ENCODE measurements at places on chromosomes 3 and 15.

DNA sequence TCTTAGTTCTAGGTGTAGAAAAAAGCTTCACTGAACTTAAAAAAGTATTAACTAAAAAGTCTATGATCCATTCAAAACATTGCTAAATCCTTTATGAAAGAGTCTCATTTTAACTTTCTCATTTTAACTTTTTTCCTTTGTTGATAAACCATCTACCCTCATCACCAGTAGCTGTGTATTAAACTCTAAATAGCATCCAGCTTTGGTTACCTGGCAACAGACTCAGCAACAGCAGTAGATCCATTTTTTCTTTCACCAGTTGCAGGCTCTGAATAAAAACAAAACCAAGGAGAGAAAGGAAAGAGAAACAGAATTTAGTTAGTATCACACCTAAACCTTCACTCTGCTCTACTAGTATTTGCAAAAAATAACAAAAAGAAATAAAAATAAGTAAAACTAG, 51.6 kb downstream of the TP53BP1 start:
- DNase-seq, result no peak

- no peak for DNase-seq
These were observed 26.0 kb downstream of the KLHL25 start for GRCh38 chr15:85768595-85769168.

DNA sequence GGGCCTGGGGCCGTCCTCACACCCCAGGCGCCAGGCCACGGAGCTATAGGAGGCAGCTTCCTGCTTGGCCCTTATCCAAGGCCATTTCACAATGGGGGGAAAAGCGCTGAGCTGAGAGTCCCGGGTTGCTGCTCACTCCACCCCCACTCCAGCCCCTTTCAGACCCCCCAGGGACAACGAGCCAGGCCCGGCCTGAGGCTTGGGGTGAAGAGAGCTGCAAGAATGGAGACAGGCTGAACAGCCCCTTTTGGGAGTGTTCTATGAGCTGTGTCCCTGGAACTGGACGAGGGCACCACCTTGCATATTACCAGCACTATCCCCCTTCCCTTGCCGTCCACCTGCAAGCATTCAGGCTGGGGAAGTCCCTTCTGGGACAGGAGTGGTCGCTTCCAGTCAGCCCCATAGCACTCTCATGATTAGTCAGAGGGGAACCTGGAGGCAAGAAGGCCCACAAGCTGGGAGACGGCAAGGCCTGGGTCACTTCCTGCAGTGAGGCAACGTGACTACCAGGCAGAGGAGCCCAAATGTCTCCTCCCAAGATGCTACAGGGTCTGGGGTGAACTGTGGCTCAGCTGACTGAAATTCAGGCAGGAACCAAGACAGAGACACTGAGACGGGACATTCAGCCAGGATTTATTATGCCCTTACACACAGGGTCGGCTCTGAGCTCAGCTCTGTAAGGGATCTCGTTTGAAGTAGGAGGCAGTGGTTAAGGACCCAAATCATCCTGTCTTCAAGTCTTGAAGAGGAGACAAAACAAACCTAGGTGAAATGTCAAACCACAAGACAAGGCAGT, 8.6 kb upstream of the SRP14 start:
- no peak for DNase-seq

GRCh38 chr3:134381076-134381475, 6.8 kb upstream of the AMOTL2 start:
- no peak for DNase-seq

GRCh38 chr3:37509069-37509468, 334.7 kb upstream of the LRRFIP2 start:
- no peak for DNase-seq

DNA sequence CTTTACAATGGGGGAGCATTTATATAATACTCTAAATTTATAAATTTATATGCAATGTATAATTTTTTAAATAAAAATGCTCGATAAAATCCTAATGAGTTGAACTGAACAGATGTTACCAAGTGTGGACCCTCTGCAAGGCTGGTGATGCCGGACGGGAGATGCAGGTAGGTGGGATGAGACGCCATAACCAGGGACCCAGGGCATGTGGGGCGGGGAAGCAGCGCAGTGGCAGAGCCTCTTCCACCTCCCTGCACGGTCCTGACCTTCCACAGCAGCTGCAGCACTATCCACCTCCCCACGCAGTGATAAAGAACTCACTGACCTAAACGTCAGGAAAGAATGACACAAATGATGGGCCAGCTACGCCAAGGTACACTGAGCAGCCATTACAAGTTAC, 12.8 kb downstream of the PCSK6 start:
- DNase-seq, result no peak

- no peak for DNase-seq
These were observed 213.0 kb downstream of the PDCD6IP start for GRCh38 chr3:34011171-34012101.

DNA sequence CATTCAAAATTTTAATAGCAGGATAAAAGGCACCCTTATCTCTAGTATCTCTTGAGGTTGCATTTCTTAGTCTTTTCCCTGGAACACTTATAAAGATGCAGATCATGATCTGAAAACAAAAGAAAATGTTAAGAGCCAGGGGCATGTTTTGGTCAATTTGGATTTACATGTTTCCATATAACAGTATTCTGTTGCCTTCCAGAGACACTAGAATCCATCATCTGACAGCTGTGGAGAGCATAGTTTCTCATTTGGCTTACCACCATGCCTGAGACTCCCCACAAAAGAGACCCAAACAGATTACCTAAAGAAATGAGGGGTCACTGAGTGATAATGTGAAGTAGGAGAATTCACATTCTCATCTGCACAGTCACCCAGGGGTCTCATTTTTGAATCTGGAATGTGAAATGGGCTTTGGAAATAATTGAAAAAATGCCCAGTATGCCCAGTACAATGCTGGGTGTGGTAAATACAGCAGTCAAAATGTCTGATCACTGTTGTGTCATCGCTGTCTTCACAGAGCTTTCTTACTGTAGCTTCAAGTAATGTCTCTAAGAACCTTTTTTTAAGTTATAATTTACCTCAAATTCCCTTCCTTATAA, 79.9 kb upstream of the ZBTB20 start:
- no peak for DNase-seq

DNA sequence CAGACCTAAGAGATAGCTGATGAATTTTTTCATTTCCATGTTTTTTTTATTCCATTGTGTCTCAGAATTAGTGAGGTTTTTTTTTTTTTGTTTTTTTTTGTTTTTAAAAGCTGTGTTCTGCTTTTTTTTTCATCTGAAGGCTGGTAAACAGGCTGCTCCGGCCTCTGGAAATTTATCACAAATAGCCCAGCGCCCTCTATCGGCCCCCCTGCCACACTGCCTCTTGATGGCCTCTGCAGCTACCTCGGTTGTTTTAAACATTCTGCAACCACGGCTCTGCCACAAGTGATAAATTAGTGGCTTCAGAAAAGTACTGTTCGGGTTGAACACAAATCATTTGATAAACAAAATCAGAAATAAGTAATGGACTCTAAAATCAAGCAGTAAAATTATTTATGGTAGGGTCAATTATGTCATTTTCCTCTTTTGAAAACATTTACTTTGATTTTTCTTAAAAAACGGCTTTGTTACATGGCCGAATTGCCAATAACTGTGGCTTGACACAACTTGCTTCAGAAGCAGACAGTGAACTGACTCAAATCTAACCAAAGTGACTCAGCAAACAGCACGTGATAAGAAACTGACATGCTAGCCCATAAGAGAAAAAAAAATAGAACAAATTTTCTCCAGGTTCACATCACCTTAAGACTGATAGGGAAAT, 87.8 kb downstream of the RSL24D1 start:
- no peak for DNase-seq

GRCh38 chr15:57740048-57740447, 33.5 kb downstream of the POLR2M start:
- no peak for DNase-seq

DNA sequence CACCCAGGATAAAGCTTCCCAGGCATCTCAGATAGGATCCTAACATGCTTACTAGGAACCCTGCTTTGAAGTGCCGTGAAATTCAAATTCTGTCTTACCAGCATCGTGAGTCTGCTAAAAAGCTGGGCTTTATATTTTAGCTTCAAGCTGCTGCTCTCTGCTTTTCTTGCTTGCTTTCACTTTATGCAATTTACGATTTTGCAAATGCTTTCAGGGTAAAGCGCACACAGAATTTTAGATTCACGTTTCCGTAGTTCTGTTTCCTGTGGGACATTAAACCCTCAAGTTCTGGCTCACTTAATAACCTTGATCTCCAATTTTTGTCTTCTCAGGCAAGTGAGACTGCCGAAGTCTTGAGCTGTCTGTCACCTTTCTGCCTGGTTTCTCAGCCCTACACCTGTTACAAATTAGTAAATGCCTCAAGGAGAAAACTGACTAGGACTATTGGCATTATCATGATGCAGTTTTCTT, 170.5 kb upstream of the TGFBR2 start:
- DNase-seq, result no peak

DNA sequence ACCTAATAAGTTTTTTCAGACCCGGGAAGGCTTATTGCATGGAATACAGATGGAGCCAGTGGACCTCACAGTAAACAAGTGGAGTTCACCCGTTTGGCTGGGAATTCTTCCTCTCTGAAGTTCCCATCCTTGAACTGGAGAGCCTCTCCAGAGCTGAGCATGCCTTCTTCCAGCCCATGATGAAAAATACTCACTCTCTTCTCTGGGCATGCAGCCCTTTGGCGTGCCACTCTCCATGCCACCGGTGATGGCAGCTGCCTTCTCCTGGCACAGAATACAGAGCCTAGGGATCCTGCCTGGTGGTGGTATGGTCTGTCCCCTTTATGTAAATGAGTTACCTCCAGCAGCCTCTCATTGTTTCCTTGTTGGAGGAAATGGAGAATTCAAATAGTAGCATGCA, 150.8 kb downstream of the LEKR1 start:
- DNase-seq, result no peak

GRCh38 chr15:45829336-45830153, 194.7 kb downstream of the SQOR start:
- DNase-seq, result no peak

DNA sequence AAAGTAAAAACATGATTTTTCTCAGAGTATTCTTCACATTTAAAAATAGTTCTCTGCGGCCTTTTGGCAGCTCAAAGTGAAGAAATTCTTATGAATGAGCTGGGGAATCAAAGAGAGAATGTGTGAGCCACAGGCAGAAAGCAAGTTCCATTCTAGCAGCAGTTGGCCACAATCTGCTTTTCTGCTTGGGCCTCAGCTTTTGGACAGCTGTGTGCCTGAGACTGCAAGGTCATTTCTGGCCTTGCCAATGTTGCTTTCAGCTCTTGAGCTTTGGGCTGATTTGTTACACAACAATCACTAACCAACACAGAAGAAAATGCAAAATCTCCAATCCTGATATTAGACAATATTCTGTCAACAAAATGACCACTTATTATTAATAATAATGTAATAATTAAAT, 14.4 kb upstream of the TM4SF4 start:
- no peak for DNase-seq

- DNase-seq, result no peak
These were observed 129.3 kb downstream of the SMAD6 start for GRCh38 chr15:66831289-66831688.

- DNase-seq, result no peak
These were observed 171.4 kb downstream of the GREM1 start for GRCh38 chr15:32889214-32889613.

DNA sequence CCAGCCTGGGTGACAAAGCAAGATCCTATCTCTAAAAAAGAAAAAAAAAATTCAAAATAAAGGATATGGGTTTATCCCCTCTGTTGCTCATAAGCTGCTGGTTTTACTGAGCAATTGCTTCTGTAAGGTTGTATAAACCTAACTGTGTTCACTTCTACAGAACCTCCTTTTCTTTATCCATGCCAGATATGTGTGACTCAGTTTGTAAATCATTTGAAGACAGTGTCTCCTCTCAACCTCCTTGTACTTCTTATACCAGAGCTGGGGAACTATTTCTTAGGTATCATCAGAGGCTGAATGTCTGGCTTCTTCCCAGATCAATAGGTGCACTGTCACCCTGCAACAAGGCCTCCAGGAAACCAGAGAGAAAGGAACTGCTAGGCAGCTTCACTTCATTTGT, 273.8 kb downstream of the CD47 start:
- no peak for DNase-seq

- no peak for DNase-seq
These were observed 699.1 kb downstream of the NAALADL2 start for GRCh38 chr3:175558261-175558660.

- DNase-seq, result no peak
These were observed 19.5 kb upstream of the HRH1 start for GRCh38 chr3:11134794-11135193.

GRCh38 chr3:143040261-143040879, 39.0 kb downstream of the U2SURP start:
- DNase-seq, result no peak

- no peak for DNase-seq
These were observed 10.5 kb upstream of the TM4SF18 start for GRCh38 chr3:149343951-149344350.

GRCh38 chr3:146322216-146322817, 71.4 kb upstream of the PLSCR4 start:
- DNase-seq, result no peak

GRCh38 chr3:186154641-186155040, 45.8 kb upstream of the ETV5 start:
- DNase-seq, result no peak

DNA sequence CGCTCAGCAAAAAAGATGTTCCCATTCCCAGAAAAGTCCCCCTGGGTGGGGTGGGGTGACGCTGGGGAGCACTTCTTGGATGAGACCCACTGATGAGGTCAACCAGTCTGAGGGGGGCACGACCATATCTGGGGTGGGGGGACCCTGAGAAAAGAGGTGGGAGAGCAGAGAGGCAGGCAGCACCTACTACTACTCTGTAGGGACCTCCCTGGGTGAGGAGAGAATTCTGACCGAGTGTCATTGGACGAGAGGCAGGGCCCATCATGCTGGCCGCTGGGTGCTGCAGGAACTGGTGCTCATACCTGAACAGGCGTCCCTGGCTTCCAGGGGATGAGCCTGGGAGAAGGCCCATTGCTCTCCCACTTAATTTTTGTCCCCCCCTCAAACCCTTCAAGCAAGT, 158.8 kb downstream of the KLF13 start:
- DNase-seq, result no peak

GRCh38 chr3:173796890-173797289, 399.3 kb downstream of the NLGN1 start:
- DNase-seq, result no peak

GRCh38 chr15:101114166-101114565, 137.7 kb downstream of the CHSY1 start:
- no peak for DNase-seq

DNA sequence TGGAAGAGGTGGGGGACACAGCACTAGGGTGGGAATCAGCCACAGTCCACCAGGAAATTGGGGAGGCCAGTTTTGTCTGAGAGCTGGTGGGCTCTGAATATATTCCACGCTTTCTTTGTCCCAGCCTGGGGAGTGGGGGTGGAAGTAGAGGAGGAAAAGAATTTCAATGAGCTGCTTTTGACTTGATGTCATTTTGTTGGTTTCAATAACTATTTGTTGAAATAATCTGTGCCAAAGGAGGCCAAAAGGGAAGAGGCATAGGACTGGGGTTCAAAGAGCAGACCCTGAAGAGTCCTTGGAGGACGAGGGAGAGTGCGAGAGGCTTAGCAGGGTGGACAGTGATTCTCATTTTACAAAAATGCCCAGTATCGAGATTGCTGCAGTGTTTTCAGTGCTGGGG, 262.3 kb downstream of the SHQ1 start:
- no peak for DNase-seq

Data from forelimb muscle (tissue), 1 donor.